ENCODE measurements at places on chromosomes 12 and 14.

DNA sequence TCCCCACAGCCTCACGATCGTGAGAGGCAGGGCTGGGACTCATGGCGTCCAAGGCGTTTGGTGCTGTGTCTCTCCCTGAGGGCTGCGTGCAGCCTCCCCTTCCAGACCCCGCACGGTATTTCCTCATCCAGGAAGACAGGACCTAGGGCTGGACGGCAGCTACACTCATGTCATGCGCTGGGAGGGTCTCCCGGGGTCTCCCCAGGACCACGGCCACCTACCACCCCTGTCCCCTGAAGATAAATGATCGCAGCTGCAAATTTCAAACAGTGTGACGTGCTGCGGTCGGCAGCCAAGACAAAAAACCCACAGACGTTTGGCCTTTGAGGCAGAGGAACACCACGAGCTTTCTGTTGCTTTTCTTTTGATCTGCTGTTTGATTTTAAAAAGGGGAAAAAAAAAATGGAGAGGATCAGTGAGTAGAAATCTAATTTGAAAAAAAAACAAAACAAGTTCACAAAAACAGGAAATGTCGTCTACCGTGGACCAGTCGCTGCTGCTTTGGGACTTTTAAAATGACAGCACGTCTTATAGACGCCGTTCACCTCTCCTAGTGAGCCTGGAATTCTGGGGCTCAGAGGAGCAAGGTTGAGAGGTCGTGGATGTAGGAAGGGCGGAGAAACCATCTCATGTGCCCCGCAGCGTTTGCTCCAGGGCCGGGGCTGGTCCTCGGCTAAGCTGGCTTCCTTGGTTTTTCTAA lies 237.6 kb downstream of the SLC41A2 start:
- no peak for DNase-seq

- DNase-seq = no peak
Measured at GRCh38 chr12:90199006-90199405, 490.4 kb upstream of the ATP2B1 start.

GRCh38 chr12:125244338-125244737 lies 179.1 kb downstream of the AACS start:
- DNase-seq = no peak

GRCh38 chr12:65965358-65965757 lies 141.1 kb downstream of the HMGA2 start:
- no peak for DNase-seq

GRCh38 chr12:52879394-52880351 lies 25.2 kb downstream of the KRT8 start:
- peak; percentile 80 for DNase-seq

DNA sequence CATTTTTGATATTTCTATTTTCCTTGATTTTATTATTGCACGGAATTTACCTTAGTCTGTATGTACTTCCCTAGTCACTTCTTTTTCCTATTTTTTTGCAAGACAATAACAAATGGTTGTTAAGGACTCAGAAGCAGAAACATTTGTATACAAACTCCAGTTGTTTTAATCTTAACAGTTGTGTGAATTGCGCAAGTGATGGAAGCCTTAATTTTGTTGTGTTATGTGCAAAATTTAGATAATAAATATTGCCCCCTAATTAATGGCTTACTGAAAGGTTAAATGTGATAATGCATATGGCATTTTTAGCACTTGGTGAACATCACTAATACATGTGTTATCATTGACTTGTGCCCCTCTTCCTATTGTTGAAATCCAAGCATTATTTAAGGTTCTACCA lies 82.0 kb downstream of the MGAT4C start:
- no peak for DNase-seq

- no peak for DNase-seq
Measured at GRCh38 chr12:62248873-62249272, 11.3 kb upstream of the USP15 start.

- DNase-seq = no peak
Measured at GRCh38 chr12:124764870-124765580, 98.6 kb downstream of the SCARB1 start.

DNA sequence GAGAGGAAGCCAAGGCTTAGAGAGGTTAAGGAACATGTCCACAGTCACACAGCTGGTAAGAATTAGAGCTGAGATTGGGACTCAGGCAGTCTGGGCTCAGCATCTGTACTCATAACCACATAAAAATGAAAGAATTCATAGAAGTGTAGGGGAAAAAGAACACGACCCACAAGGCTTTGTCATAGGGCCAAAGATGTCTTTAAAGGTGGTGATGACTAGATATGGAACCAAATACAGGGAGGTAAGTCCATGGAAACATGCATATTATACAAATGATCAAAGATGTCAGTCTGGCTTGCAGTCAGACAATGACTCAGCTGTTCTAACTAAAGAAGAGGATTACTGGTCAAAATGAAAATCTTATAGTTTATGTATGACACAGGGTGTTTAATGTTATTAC lies 7.2 kb upstream of the SSPN start:
- DNase-seq = no peak

- no peak for DNase-seq
Measured at GRCh38 chr12:128155571-128155970, 111.4 kb upstream of the TMEM132C start.

DNA sequence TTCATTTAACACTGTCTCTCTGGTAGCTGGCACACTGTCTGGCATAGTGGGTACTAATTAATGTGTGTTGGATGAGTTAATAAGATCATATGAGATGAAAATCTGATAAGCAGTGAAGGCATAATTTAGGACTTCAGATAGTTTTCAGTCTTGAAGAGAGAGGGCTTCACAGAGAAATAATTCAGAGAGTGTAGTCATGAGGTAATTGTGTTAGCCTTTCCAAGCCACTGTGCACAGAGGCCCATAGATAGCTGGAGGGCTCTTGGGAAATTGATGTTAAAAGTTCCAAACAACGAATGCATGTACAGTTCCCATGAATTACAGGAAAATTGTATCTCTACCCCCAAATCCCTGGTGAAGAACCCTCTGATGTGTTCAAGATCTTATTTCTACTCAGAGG lies 133.8 kb upstream of the HMGA2 start:
- no peak for DNase-seq

GRCh38 chr12:79527473-79527872 lies 163.3 kb downstream of the PAWR start:
- DNase-seq = no peak

DNA sequence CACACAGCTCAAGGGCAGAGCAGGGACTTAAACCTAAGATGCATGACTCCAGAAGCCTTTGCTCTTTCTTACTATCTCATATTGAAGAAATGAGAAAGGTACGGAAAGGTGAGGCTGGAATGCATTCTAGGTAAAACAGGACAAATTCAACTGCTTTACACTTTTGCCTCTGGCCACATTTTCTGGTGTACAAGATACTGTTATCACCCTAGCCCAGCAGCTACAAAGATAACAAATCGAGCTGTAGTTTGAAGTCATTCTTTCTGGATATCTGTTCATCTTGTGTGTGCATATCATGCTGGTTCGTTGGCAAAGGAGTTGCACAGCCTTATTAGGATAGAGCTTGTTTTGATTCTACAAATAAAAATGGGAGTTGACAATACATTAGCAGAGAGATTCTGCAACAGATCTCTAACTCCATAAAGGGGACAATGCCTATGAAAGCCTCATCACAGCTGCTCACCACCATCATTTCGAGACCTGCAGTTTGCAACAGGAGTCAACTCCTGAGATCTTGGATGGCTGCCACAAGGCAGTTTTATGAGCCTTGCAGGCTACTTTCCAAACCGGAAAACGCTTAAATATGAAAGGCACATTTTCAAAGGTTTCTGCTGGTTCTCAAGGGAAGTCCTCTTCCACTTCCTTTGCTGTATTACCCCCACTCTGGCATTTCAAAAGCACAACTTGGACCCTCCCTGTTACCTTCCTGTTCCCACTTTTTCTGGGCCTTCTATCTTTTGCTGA lies 64.9 kb downstream of the STXBP6 start:
- DNase-seq = no peak

Measured in RWPE2 (cell line).